NCI-H2227 treated with DMSO at 0.1 percent for 48 hours (cell line): ENCODE measurements at places on chromosomes 5 and 9.

GRCh38 chr5:142342128-142342981 is 17.5 kb upstream of the SPRY4 start:
- DNase-seq, result no peak

DNA sequence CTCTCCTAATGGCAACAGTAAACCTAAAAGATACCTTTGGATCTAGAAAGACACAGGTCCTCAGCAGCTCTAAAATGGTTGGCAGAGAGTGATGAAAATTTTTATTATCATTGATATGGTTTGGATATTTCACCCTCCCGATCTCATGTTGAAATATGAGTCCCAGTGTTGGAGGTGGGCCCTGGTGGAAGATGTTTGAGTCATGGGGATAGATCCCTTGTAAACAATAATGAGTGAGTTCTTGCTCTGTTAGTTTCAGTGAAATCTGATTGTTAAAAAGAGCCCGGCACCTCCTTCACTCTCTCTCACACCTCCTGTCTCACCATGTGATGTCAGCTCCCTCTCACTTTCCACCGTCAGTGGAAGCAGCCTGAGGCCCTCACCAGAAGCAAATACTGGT is 117.7 kb downstream of the FRMD3 start:
- DNase-seq, result no peak

DNA sequence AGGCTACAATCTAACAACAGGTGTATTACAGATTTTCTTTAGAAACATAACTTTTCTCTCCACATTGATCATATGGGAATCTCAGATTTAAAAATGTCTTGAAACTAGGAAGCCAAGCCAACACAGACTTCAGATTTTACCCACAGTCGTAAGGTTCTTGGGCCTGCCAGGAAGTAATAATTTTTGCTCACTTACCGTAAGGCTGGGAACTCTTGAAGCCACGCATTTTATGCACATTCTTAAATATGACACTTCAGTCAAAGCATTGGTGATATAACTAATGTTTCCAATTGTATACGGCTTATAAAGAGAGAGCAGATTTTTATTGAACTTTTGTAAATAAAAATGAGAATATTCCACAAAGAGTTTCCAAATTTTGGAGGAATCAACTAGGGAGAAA is 328.9 kb upstream of the TRPC7 start:
- no peak for DNase-seq

- DNase-seq, result peak; percentile 38
Observed at GRCh38 chr5:142684508-142685041, 1.3 kb downstream of the FGF1 start.

GRCh38 chr9:35611230-35611797 is 6.3 kb downstream of the TESK1 start:
- no peak for DNase-seq

- peak; percentile 66 for DNase-seq
Observed at GRCh38 chr9:14433351-14434157, 119.6 kb upstream of the NFIB start.

DNA sequence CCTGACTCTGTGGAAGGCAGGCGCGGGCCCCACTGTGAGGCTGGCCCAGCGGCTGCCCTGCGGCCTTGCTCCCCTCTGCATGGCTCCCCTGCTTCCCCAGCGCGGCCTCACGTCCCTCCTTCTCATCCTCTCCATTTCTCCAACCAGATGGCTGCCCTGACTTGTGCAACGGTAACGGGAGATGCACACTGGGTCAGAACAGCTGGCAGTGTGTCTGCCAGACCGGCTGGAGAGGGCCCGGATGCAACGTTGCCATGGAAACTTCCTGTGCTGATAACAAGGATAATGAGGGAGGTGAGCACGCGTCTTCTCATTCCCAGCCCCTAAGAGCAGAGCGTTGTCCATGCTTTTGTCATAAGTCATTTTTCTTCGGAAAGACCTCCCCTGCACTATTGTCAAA is 129.0 kb upstream of the WWC1 start:
- DNase-seq, result peak; percentile 73

DNA sequence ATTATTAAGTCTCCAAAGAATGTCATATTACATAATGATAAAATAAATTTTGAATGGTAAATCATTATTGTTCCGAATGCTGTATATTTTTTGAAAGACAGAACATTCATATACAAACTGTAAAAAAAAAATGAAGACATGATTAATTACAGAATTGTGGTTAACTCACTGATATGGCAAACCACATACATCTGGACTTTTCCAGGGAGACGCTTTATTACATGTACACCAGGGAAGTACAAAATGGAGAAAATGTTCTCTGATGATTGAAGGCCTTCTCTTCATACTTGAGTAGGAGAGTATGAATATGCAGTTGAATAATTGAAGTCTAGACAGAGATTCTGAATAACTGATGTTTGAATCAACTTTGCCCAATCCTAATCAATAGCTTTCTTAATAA is 1886.9 kb downstream of the EFNA5 start:
- no peak for DNase-seq

DNA sequence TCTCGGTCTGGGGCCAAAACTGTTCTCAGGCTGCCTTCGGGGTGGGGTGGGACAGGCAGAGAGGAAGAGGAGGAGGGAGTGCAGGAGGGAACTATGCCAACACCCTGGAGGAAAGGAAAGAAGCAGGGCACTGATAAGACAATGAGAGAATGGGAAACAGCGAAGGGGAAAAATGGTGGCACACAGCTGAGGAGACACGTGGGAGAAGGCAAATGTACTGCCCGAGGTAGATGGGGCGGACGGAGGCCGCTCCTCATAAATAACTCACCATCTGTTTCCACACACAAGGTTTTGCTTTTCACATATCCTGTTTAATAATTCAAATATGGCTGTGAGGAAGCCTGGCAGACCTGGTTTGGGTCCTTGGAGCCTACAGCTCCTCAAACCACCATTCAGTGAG is 148.2 kb upstream of the LRRTM2 start:
- DNase-seq, result no peak

DNA sequence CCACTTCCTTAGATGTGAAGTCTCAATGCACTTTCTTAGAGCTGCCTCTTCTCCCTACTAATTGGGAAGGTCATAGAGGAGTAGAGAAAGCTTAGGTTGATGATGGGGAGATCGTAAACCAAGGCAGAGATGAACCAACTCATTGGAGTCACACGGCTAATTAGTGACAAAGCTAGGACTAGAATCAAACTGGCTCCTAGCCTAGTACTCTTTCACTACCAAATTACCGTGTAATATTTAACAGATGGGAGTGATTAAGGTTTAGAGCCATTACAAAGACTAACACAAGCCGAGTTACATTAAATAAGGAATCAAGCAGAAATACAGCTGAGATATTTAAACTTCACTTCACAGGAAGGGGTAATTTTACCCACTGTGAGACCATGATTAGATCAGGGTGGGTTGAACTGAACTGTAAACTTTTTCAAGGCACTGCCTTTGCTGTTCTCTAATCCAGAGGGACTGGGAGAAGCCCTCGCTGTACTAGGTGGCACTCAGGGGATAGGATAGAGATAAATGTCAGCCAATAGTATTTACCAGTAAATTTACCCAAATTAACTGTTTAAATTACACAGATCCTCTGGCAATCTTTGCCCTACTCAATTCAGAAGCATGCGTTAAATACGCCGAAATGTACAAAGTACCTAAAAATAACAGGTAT is 166.4 kb upstream of the PIK3R1 start:
- no peak for DNase-seq

GRCh38 chr5:169657127-169657526 is 20.1 kb downstream of the DOCK2 start:
- DNase-seq, result no peak

- DNase-seq, result no peak
Observed at GRCh38 chr5:35939639-35940038, 1.2 kb upstream of the CAPSL start.

GRCh38 chr9:22203371-22204138 is 194.4 kb upstream of the CDKN2B start:
- no peak for DNase-seq

DNA sequence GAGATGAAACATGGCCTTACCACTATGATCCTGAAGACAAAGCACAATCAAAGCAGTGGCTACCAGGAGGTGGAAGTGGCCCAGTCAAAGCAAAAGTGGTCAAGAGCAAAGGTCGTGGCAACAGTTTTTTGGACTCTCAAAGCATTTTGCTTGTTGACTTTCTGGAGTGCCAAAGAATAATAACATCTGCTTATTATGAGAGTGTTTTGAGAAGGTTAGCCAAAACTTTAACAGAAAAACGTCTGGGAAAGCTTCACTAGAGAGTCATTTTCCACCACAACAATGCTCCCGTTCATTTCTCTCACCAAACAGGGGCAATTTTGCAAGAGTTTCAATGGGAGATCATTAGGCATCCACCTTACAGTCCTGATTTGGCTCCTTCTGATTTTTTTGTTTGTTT is 33.6 kb upstream of the MAMDC2 start:
- DNase-seq, result no peak
